Ovary (tissue), 10 donors: ENCODE measurements at places on chromosomes 5 and 9. TPM values are rescaled to one million over a fixed set of nuclear protein-coding genes. Genes with fewer than 3 reads are reported as not detected.

- no peaks in the 10 kb centered on the region for H3K36me3 ChIP-seq
- no peaks in the 10 kb centered on the region for H3K4me1 ChIP-seq
- no peak overlapping the region for H3K27ac ChIP-seq
- no peak for DNase-seq
These were observed 906.7 kb downstream of the NR2F1-AS1 start for GRCh38 chr5:92674321-92674720.

DNA sequence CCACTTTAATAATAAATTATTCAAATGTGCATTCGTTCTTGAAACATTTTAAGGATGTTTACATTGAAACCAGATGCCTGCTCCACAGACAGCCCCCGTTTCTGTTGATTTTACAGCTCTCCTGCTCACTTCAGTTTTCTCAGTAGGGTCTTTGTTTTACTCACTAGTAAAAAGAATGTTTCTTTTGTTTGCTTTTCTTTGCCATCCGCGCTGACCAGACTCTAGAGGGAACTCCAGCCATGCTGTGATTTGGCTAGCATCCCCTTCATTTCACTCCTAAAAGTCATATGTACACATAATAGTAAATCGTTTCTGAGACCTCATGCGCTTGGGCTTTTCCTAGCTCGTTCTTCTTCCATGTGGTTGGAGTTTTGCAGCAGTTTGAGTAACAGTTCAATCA is 28.7 kb upstream of the PALM2AKAP2 start:
- H3K36me3 ChIP-seq, result no peaks in the 10 kb centered on the region
- H3K4me1 ChIP-seq, result peaks cover 2% of the 10 kb centered on the region
- H3K27me3 ChIP-seq, result no peaks in the 10 kb centered on the region
- DNase-seq, result no peak
- no peak overlapping the region for H3K4me3 ChIP-seq

DNA sequence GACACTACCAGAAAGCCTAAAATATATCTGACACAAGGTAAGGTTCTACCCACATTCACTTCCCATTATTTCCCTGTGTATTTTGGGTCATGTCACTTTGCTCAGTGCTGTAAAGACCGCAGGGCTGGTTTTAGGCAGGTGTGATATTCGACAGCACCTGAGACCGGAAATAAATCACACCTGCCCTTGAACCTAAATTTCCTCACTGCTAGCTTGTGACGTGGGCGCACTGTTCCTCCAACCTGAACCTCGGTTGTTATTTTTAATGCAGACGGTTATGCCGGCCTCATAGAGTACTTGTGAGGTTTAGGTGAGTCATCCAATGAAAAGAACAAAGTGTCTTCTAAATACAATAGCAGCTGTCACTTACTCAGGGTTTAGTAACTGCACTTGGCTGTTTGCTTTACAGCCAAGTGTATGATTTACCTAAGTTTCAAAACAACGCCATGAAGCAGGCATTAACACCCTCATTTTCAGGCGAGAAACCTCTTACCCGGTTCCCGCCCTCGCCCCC is 20.7 kb upstream of the ZNF782 start:
- H3K4me3 ChIP-seq, result no peak overlapping the region
- no peaks in the 10 kb centered on the region for H3K27me3 ChIP-seq
- no peaks in the 10 kb centered on the region for H3K4me1 ChIP-seq
- no peak overlapping the region for H3K27ac ChIP-seq
- DNase-seq, result no peak
- H3K36me3 ChIP-seq, result no peaks in the 10 kb centered on the region

GRCh38 chr9:19748278-19749126 is 40.3 kb downstream of the SLC24A2 start:
- DNase-seq, result no peak
- no peaks in the 10 kb centered on the region for H3K4me1 ChIP-seq
- no peaks in the 10 kb centered on the region for H3K27me3 ChIP-seq
- no peaks in the 10 kb centered on the region for H3K36me3 ChIP-seq
- no peak overlapping the region for H3K4me3 ChIP-seq

GRCh38 chr9:16771356-16771755 is 99.1 kb downstream of the BNC2 start:
- H3K27me3 ChIP-seq, result no peaks in the 10 kb centered on the region
- no peaks in the 10 kb centered on the region for H3K36me3 ChIP-seq
- no peak overlapping the region for H3K4me3 ChIP-seq
- DNase-seq, result no peak

GRCh38 chr5:74052441-74053221 is 426.6 kb downstream of the ARHGEF28 start:
- H3K4me1 ChIP-seq, result peaks cover 11% of the 10 kb centered on the region
- no peaks in the 10 kb centered on the region for H3K27me3 ChIP-seq
- no peaks in the 10 kb centered on the region for H3K36me3 ChIP-seq
- no peak overlapping the region for H3K27ac ChIP-seq
- DNase-seq, result no peak
- H3K4me3 ChIP-seq, result no peak overlapping the region

- H3K36me3 ChIP-seq, result no peaks in the 10 kb centered on the region
- peak; percentile 47 for DNase-seq
- peaks cover 6% of the 10 kb centered on the region for H3K4me1 ChIP-seq
- H3K27ac ChIP-seq, result peak overlapping the region; percentile 45
- H3K27me3 ChIP-seq, result no peaks in the 10 kb centered on the region
These were observed 107.5 kb downstream of the NDFIP1 start for GRCh38 chr5:142215915-142216681.

GRCh38 chr9:97413462-97413861 is 1.6 kb downstream of the TDRD7 start:
- peaks cover 4% of the 10 kb centered on the region for H3K4me1 ChIP-seq
- no peak overlapping the region for H3K4me3 ChIP-seq
- no peak for DNase-seq
- H3K27me3 ChIP-seq, result no peaks in the 10 kb centered on the region
- no peaks in the 10 kb centered on the region for H3K36me3 ChIP-seq

GRCh38 chr9:12922224-12922866 is 147.5 kb downstream of the LURAP1L start:
- no peak overlapping the region for H3K27ac ChIP-seq
- no peaks in the 10 kb centered on the region for H3K36me3 ChIP-seq
- H3K27me3 ChIP-seq, result no peaks in the 10 kb centered on the region
- DNase-seq, result no peak
- no peaks in the 10 kb centered on the region for H3K4me1 ChIP-seq
- H3K4me3 ChIP-seq, result no peak overlapping the region

GRCh38 chr9:79131246-79131774 is 440.5 kb upstream of the TLE4 start:
- H3K27me3 ChIP-seq, result no peaks in the 10 kb centered on the region
- no peaks in the 10 kb centered on the region for H3K36me3 ChIP-seq
- no peak overlapping the region for H3K27ac ChIP-seq
- no peaks in the 10 kb centered on the region for H3K4me1 ChIP-seq

- no peak overlapping the region for H3K27ac ChIP-seq
- H3K4me1 ChIP-seq, result no peaks in the 10 kb centered on the region
- H3K27me3 ChIP-seq, result no peaks in the 10 kb centered on the region
- H3K4me3 ChIP-seq, result no peak overlapping the region
- peak; percentile 6 for DNase-seq
These were observed 40.7 kb downstream of the SECISBP2 start for GRCh38 chr9:89358985-89359384.

GRCh38 chr9:34651321-34651720 is 664 bp upstream of the IL11RA start:
- H3K27ac ChIP-seq, result peak overlapping the region; percentile 81
- H3K27me3 ChIP-seq, result no peaks in the 10 kb centered on the region
- peaks cover 46% of the 10 kb centered on the region for H3K4me1 ChIP-seq
- no peaks in the 10 kb centered on the region for H3K36me3 ChIP-seq

DNA sequence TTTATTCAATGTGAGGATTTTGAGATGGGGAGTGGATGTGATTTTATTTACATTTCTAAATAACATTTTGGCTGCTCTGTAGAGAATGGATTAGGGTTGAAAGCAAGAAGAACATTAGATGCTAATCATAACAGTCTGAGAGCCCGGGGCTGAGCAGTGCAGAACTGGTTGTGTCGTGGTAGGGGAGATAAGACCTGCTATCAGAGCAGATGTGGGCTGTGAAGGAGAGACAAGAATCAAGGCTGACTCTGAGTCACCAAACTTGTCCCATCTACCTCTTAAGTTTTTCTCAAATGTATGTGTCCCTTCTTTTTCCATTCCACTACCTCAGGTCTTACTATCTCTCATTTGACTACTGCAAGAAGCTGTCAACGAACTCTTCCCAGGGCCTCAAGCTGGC is 35.4 kb upstream of the SLC28A3 start:
- no peak for DNase-seq
- no peaks in the 10 kb centered on the region for H3K36me3 ChIP-seq
- no peak overlapping the region for H3K27ac ChIP-seq
- H3K4me1 ChIP-seq, result no peaks in the 10 kb centered on the region

GRCh38 chr9:132769906-132770769 is 99.9 kb downstream of the GTF3C4 start:
- H3K27ac ChIP-seq, result peak overlapping the region; percentile 70
- H3K36me3 ChIP-seq, result no peaks in the 10 kb centered on the region
- peaks cover 4% of the 10 kb centered on the region for H3K4me1 ChIP-seq
- peak overlapping the region; percentile 78 for H3K4me3 ChIP-seq
- peak; percentile 85 for DNase-seq

- H3K4me3 ChIP-seq, result no peak overlapping the region
- no peak for DNase-seq
- H3K27ac ChIP-seq, result no peak overlapping the region
- H3K4me1 ChIP-seq, result no peaks in the 10 kb centered on the region
These were observed 33.5 kb downstream of the CSNK1G3 start for GRCh38 chr5:123545506-123545905.

GRCh38 chr5:68178579-68178978 is 37.0 kb upstream of the PIK3R1 start:
- no peak for DNase-seq
- H3K27ac ChIP-seq, result no peak overlapping the region
- no peaks in the 10 kb centered on the region for H3K36me3 ChIP-seq
- no peaks in the 10 kb centered on the region for H3K4me1 ChIP-seq
- H3K4me3 ChIP-seq, result no peak overlapping the region

GRCh38 chr5:142325725-142326479 is 1.1 kb upstream of the SPRY4 start:
- H3K27me3 ChIP-seq, result no peaks in the 10 kb centered on the region
- DNase-seq, result peak; percentile 41
- no peaks in the 10 kb centered on the region for H3K36me3 ChIP-seq
- H3K27ac ChIP-seq, result no peak overlapping the region

FIBCD1 gene
- total RNA-seq, result 0.45 TPM

SEMA5A gene
- total RNA-seq, result 4.3 TPM

ADCY2 gene
- total RNA-seq, result 12.3 TPM

IL9 gene
- total RNA-seq, result not detected

FST gene
- 3.9 TPM for total RNA-seq

TMC1 gene
- 1.4 TPM for total RNA-seq

PTPA gene
- 86.2 TPM for total RNA-seq

SYNPO gene
- total RNA-seq, result 123 TPM

MYMK gene
- total RNA-seq, result not detected

SPATA31C1 gene
- total RNA-seq, result not detected

RCL1 gene
- total RNA-seq, result 32.7 TPM
